IPS DF 19.7 (cell line): ENCODE measurements at places on chromosomes 2 and 18.

- no peak for DNase-seq
Measured at GRCh38 chr2:39481611-39482010, 44.5 kb upstream of the MAP4K3 start.

- no peak for DNase-seq
Measured at GRCh38 chr18:5983488-5983887, 88.2 kb upstream of the TMEM200C start.

- DNase-seq, result no peak
Measured at GRCh38 chr2:107809835-107810234, 16.9 kb upstream of the RGPD4 start.

DNA sequence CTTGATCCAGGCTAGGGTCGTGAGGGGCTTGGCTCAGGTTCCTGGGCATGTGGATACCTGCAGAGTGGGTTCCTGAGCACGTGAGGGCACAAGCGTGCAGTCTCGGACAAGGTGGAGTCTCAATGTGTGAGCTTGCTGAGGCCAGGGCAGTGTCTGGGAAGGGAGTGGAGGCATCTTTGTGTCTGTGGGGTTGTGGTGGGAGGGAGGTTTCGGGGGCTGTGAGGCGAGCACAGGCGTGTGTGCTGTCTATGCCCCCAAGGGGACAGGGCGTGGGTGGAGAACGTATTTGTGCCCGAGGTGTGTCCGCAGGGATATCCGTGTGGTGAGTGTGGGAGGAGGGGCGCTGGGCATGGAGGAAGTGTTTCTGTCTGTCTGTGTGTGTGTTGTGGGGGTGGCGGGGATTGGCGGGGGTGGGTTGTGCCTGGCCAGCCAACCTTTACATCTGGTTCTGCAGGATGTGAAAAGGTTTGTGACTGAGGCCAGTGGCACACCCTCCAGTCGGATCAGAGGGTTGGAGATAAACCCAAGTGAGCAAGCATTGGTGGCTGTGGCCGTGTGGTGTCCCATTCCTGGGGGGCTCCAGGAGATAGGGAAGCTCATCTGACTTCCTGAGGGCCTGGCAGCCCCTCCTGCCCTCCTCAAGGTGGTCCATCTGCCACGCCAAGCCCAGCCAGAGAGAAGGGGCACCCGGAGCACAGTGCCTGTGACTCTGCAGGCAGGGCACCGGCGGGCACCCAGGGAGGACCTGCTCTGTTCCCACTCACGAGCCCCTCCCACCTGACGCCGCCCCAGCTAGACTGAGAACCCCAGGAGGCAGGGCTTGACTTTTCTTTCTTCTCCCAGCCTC, 57.1 kb downstream of the ZFP36L2 start:
- DNase-seq, result no peak

DNA sequence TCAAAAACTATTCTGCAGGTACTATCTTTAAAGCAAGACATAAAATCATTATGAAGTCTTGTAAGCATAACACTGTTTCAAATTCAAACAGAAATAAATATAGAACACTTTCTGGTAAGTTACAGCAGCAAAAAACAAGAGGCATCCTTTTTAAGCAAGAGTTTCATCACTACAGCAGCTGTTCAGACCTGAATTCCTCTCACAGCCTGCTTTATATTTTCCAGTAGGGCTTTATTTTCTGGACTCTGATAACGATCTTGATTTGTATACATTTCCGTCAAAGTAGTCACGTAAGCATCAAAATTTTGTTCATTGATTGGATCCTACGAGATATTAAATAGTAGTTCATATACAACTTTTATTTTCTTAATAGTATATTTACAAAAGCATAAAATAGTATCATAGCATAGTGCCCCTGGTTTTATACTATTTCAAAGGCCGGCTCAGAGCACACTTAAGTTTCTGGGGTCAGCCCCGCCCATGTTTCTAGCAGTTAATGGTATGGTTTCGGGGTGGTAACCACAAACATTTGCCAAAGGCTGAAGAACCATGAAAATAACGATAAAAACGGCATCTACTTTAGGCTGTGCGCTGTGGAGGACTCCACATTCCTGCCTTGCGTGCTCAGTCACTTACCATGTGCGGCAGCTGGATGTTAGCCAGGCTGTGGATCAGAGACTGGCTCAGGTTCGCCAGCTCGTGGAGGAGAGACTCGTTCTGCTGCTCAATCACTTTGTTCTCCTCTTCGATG, 47.5 kb upstream of the PXDN start:
- no peak for DNase-seq

DNA sequence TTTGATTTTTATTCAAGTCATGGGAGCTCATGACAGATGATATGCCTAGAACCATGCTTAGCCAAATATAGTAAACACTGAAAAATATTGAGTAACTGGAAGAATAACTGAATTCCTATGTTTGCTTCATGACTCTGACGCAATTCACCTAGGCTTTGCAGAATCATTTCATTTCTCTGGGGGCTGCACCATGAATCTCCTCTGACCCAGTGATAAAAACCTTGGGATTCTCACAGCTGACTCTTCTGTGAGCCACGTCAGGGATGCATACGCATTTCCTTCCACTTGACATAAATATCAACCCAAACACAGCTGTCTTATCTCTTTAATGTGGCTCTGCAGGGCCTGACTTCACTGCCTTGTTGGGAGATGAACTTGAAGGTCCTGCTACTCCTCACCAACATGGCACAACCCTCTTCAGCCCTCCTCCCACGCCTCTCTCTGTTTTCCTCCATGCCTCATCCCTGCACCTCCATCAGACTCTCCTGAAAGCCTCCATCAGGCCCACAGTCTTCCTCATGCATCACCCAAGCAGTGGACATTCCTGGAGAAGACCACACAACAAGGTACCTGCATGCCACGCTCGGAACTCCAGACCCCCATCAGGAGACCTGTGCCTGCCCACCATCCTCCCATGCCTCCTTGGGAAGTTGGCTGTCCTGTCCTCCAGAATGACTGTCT, 29.8 kb downstream of the COL6A3 start:
- no peak for DNase-seq

DNA sequence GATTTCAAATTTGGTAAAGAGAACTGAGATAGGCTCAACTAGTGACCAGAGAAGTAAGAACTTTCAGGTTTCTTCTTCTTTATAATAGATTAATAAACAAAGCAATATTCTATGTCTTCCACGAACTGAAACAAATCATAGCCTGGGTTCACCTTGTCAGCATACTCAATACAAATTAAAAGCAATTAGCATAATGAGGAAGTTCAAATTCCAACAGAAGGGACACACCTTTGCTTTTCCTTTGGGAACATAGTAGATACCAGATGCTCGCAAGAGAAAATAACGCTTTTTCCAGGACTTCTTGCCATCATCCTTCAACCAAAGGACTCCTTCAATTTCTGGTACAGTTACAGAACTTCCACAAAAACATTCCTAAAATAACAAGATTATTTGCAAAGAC, 79.9 kb downstream of the RAPH1 start:
- DNase-seq, result no peak

DNA sequence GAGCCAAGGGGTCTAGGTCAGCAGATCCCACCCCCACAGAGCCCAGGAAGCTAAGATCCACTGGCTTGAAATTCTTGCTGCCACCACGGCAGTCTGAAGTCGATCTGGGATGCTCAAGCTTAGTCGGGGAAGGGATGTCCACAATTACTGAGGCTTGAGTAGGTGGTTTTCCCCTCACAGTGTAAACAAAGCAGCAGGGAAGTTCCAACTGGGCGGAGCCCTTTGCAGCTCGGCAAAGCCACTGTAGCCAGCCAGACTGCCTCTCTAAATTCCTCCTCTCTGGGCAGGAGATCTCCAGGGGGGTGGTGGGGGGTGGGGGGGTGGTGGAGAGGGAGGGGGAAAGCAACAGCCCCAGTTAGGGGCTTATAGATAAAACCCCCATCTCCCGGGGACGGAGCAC, 419.5 kb downstream of the NUP35 start:
- DNase-seq, result no peak

- no peak for DNase-seq
Measured at GRCh38 chr2:56812432-56812831, 628.6 kb downstream of the CCDC85A start.

GRCh38 chr2:118166242-118166641, 78.0 kb downstream of the INSIG2 start:
- DNase-seq, result no peak

DNA sequence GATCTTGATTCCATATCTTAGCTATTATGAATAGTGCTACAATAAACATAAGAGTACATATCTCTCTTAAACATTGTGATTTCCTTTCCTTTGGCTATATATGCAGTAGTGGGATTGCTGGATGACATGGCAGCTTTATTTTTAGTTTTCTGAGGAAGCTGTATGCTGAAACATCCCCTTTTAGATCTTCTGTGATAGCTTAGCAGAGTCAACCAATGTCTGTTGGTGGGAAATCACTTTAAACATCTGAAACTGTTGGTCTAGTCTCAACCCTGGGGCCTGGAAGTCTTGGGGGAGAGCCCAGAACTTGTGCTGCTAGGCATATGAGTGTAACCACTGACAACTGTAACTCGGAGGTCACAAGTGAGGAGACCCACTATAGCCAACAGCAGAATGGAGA, 378.6 kb upstream of the SLC14A2 start:
- no peak for DNase-seq

DNA sequence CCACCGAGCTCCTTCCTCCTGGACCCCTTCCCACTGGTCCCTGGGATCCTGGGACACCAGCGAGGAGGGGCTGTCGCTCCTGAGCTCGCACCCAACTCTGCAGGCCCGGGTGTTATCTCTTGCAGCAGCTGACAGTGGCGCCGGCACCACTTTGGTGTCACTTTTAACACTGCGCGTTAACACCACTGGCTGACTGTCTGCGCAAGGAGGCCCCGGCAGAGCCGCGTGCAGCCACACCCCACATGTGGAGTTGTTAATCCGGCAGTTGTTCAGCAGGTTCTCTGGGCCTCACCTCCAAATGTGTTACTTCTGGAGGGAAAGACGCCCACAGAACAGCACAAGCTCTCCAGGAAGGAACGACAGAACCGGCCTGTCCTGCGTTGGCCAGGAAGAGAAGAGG, 155.0 kb upstream of the GLI2 start:
- no peak for DNase-seq

DNA sequence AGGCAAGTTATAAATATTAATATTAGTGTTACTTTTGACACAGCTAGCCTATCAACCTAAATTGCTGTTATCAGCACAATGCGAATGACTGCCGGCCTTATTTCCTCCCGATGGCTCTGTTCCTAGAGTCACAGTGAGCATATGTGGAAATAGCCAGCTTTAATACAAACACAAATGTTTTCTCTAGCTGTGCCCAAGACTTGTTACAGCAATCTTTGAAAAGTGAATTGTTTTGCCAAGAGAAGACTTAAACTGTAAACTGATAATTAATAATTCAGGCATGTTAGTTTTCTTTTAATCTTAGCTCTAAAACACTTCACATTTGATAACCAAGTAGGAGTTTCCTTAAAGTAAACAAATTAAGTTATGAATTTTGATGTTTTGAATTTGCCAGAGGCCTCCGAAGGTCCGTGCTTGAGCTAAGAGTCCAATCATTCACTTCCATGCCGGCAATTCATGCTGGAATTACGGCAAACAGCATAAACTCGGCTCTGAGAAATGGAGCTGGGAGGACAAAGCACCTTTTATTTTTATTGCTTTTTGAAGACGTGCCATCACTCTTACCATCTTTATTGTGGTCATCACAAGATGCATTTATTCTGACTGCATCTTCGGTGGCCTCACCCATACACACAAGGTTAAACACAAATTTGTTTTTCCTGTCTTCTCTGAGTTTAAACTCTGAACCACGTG, 184.5 kb upstream of the CWC22 start:
- DNase-seq, result no peak

DNA sequence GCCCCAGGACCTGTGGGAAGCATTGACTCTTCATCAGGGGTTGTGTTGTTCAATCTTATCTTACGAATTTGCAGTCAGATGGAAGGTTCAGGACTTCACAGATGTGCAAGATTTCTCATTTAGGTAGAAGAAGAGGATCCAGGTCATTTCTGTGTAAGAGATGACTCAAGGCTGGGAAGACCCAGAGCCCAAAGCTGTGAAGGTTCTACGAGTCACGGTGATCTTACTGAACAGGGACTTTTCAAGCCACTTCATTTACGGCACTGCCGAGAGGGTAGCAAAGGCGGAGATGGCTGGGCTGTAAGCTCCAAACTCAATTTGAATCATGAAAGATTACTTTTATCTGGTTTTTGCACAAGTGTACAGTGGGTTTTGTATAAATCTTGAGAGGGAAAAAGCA, 228.0 kb upstream of the MEX3C start:
- no peak for DNase-seq

DNA sequence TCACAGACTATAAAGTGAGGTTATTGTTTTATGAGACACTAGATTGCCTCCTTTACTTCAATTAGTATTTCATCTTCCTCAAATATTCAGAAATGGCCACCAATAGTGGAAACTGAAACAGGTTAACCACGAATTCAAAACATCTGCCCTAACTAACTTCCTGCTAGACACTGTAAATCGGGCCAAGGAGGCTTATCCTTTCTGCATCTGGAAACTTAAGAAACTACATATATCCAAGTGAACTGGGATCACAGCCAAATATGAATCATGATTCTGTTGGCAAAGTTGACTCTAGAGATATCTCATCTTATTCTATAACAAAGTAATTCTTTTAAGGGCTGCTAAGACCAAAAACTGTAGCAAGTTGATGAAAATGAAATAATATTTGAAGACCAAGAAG, 136.6 kb upstream of the ZC3H15 start:
- no peak for DNase-seq

DNA sequence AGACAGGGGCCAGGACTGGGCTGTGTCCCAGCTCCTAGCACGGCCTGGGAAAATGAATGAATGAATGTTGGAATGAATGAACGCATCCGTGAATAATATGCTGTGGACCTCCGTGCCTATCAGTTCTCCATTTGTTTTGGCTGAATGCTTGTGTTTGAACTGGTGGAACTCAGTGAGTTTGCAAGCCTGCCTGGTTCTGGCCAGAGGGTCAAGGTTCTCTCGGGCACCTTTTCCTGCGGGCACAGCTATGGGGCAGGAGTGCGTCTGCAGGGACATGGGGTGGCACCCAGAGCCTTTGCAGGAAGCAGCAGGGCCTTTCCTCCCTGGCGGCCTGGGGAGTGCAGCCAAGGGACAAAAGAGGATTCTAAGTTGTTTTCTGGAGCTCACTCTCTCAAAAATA, 17.6 kb upstream of the PDIA6 start:
- no peak for DNase-seq

DNA sequence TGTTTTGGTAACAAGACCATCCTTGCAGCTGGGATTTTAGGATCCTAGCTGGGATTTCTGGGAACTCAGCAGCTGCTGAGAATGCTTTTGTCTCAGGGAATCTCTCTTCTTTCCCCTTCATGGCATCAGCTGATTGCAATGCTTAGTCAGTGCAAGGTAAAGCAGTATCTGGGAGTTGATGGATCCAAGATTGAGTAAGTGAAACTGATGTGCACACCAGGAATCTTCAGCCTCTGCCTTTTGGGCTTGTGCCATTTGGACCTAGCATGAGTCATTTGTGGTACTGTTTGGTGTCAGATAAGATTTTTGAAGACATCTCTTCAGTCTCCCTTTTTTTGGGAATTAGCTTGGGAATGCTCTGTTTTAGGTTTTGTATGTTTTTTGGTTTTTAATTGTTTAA, 363.3 kb upstream of the TFPI start:
- no peak for DNase-seq
